Activated CD8-positive, alpha-beta memory T cell treated with anti-CD3 and anti-CD28 coated beads for 1 hour (primary cell): ENCODE measurements at places on chromosomes 5 and 9.

GRCh38 chr9:94867842-94868312 is 141.4 kb downstream of the AOPEP start:
- no peak for DNase-seq

- DNase-seq, result no peak
Measured at GRCh38 chr9:17486396-17486795, 92.5 kb upstream of the SH3GL2 start.

GRCh38 chr5:177387405-177387804 is 3.2 kb downstream of the SLC34A1 start:
- no peak for DNase-seq

DNA sequence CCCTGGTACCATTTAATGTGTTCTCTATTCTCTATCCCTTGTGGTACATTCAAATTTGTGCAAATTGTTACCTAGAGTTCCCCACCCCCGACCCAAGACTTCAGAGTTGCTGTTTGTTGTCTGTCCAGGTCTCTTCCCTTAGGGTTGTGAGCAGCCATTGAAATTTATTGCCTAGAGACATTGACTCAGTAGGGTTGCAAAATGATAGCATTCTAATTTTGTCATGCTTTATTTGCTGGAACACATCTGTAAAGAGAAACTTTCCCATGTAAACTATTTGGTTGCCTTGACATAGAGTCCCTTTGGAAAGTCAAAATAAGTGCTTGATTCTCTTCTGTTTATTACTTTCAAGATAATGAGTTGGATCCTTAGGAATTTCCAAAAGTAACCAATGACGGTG is 91.7 kb upstream of the KLF9 start:
- DNase-seq, result no peak
